ENCODE measurements at places on chromosomes 2 and 18.

DNA sequence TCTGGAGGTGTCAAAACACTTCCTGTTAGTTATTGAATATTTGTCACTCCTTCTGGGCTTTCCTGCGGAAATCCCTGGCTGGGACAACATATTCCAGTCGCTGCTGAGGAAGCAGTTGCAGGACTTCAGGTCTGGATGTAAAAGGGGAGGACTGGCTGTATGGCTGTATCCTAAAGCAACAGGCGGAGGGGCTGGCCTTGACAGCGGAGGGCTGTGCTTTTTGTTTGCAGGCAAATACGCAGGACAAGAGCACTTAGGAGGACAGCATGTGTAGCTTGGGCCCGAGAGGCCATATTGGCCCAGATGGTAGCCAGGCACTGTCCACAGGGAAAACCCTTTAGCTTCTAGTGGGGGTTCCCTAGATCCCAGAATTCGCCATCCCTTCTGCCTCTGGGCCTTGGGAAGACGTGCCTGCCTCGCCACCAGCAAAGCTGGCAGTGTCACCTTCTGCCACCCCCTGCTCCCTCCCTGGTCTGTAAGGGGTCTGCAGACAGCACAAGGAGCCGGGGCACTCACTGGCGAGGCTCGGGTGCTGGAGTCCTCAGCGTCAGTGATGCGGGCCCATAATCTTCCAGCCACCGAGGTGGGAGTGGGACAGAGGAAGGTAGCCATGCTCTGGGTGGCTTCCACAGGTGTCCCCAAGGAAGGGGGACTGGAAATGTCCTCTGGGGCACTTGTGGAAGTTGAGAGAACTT is 6.7 kb downstream of the NPPC start:
- DNase-seq = no peak

DNA sequence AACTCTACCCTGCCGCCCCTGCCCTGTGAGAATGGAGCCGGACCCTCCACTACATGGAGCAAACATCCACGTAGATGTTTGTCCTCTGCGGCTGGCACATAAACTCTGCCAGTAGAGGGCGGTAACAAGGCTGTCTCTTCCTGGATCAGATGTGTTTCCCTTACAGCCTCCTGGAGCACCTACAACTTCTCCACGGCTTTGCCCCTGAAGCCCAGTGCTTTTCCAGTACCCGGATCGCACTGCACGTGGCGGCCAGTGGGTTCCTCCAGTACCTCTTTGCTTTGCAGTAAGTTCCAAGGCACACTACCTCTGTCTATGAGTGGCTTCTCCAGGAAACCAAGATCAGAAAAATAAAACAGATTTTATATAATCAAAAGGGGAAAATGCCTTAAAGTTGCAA is 651.3 kb downstream of the DCDC2C start:
- no peak for DNase-seq

DNA sequence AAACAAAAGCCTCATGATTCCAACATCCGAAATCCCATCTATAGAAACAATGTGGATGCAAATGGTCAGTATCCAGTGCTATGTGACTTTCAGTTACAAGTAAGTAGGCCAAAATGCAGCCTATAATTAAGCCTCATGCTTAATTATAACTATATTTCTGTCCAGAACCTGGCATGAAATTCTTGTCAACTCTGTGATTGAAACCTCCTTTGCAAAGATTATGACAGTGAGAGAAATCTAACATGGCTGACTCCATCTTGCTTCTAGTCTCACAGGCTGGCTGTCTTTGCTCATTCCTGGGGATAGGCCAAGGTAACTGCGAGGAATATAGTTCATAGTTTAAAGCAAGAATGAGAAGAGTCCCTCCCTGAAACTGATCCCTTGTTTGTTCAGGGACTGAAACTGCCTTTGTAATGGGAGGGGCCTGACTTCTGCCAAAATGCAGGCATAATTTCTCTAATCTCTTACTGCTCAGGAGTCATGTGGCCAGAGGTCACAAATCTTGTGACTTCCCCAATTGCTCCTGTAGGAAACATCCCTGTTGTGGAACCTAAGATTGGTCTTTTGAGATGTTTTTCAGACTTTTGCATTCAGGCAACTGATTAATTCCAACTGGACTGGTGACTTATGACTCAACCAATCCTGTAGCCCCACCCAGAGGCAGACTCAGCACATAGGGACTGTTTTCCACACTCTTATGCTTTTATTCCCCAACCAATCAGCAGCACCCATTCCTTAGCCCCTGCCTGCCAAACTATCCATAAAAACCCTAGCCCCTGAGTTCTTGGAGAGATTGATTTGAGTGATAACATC is 84.5 kb upstream of the TLK1 start:
- DNase-seq = peak; percentile 22

DNA sequence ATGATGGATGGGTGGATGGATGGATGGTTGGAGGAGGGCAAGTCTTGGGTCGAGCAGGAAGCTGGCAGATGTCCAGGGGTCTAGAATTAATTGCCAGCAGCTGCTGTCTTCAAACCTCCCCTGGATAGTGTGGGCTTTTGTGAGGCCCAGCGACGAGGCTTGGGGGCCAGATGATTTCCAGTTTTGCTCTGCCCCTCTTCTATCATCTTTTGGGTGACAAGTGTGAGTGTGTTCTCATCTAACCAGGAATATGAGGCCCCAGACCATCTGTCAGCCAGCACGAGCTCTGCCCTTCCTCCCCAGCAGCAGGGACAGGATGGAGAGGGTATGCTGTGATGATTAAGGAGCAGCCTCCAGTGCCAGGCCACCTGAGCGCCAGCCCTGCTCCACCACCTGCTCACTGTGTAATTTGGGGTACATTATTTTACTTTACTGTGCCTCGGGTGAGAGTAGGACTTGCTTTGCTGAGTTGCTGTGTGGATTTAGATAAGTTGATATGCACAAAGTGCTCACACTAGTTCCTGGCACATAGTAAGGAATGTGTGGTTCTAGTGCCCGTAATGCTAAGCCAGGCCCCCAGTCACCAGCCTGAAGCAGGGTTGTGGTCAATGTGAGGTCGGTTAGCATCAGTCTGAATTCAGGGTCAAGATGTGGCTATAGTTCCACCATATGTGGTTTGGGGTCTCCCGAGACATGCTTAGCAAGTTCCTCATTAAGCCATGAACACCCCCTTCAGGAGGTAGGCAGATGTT is 251.1 kb downstream of the CYP26B1 start:
- no peak for DNase-seq

- DNase-seq = no peak
Measured at GRCh38 chr18:45521777-45522176, 93.5 kb upstream of the SLC14A2 start.

GRCh38 chr2:240238786-240239185 is 98.3 kb upstream of the OTOS start:
- DNase-seq = no peak

All from CD4-positive, alpha-beta T cell treated with Interleukin-6 for 4 hours (primary cell).